Caki2 (cell line): ENCODE measurements at places on chromosomes 3 and 15. TPM values are rescaled to one million over a fixed set of nuclear protein-coding genes. Genes with fewer than 3 reads are reported as not detected.

Gene BDH1
- 0.34 TPM in 1 of 2 replicates, not detected in the other for total RNA-seq

Gene PLA2G4F
- 0.07 TPM in 1 of 2 replicates, not detected in the other for total RNA-seq

Gene ARL6IP5
- total RNA-seq: 77.1 and 78.4 TPM in 2 replicates

Gene PLEKHO2
- 4.1 and 10.4 TPM in 2 replicates for total RNA-seq

Gene ATP8B4
- total RNA-seq: not detected in 2 replicates

Gene COL6A5
- total RNA-seq: not detected in 2 replicates

Gene FOXB1
- not detected in 2 replicates for total RNA-seq

Gene OXTR
- 0.61 and 1.6 TPM in 2 replicates for total RNA-seq

GRCh38 chr15:70154718-70155347, 57.1 kb upstream of the TLE3 start:
- no peak for DNase-seq

- DNase-seq: no peak
Observed at GRCh38 chr3:46670891-46671427, 22.5 kb downstream of the ALS2CL start.

DNA sequence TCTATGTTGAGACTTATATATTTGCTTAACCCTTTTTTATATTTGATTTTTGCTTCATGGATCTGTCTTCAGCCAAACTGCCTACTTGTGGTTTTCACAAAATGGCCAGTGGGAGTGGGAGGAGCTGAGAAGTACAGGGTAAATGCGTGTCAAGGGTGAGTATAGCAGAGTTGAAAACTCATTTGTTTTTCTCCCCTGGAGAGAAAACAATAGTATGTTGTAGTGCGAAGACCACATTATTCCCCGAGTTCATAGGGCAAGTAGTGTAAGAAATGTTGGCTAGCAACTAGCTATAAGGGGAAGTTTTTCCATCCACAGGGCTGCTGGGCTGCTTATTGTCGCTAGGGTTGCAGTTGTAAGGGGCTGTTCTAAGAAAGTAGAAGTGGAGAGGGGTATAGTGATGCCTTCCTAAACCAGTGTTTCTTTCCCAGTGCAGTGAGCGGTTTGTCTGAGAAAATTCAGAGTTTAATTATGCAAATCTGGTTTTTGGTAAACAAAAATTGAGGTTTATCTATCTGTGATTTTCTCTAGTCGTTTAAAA, 153.8 kb upstream of the AZI2 start:
- DNase-seq: no peak

- DNase-seq: peak; percentile 22
Observed at GRCh38 chr3:123085293-123085931, 18.6 kb downstream of the PDIA5 start.

GRCh38 chr3:195095035-195095703, 175.8 kb downstream of the XXYLT1 start:
- no peak for DNase-seq

DNA sequence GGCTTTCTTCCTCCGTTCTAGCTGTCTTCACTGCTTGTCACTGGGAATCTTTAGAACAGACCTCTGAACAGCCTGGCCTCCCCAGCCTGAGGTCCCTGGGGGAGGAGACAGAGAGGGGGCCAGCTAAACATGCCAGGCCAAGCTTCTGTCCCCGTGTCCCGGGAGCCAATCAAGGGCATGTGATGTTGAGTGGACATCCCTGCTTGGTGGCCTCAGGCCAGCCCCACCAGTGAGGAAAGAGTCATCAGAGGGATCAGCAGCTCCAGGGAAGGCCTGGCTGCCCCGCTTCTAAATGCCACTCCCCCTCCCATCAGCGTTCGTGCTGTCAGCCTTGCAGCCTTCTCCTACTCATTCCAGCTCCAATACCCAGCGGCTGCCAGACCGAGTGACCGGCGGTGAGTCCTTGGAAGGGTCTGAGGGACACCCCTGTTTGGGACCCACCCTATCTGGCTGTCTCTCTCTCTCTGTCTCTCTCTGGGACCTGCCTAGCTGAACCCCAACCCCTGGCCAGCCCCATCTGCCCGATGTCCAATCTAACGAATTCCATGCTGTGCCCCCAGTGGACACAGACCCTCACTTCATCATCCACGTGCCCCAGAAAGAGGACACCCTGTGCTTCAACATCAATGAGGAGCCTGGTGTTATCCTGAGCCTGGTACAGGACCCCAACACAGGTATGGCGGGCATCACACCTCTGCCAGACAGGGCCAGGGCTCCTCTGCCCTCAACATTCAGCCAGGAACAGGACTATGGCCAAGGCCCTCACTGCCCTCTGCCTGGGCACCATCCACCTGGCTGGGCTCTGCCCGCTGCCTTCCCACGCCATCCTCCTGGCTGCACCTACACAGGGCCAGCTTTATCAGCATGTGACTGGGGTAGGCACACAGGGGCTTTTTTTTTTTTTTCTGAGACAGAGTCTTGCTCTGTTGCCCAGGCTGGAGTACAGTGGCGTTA, 6.6 kb upstream of the ITIH3 start:
- DNase-seq: no peak

GRCh38 chr3:196563721-196564225, 4.6 kb downstream of the WDR53 start:
- DNase-seq: peak; percentile 43

DNA sequence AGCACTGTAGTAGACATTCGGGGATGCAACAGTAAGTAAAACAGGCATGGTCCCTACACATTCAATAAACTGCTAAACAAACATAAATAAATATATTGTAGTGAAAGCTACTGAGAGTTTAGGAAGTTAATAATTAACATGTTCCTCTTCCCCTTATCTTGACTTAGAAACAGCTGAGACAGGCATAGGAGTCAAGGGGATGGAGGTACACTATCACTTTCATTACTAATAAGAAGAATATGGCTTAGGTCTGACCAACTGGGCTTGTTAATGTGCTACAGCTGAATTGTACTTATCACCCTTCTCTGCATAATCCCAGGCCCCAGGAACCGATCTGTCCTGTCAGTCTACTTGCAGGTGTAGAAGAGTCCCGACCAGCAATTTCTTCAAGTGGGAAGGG, 116.3 kb upstream of the DAZL start:
- no peak for DNase-seq

DNA sequence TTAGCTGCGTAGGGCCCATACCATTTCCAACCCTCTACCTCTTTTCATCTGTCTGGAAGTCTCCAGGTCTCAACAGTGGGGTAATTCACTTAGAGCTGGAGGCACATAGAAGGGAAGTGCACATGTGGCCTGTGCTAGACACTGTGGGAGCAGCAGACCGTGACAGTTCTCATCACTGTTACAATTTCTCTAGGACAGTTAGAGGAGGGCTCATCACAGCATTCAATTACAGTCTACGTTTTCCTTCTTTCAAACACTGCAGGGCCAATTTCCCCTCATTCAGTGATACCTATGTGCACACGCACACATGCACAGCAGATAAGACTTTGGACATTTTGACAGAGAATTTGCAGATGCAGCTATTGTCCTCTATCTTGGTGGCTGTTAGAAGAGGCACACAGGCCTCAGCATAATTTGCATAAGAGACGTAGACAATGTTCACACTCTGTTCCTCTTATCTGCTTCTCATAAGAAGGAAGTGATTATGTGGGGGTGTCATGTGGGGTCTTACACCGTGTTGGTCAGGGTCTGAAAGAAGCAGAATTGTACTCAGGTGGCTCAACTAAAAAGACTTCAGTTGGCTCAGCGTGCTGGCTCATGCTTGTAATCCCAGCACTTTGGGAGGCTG, 12.6 kb upstream of the HRG start:
- DNase-seq: no peak

GRCh38 chr3:82494977-82495489, 733.6 kb upstream of the GBE1 start:
- DNase-seq: no peak

- DNase-seq: no peak
Observed at GRCh38 chr15:88049506-88049905, 207.0 kb downstream of the NTRK3 start.

GRCh38 chr3:37924453-37924852, 62.8 kb downstream of the CTDSPL start:
- no peak for DNase-seq

- DNase-seq: no peak
Observed at GRCh38 chr3:26560081-26560480, 62.5 kb upstream of the LRRC3B start.

DNA sequence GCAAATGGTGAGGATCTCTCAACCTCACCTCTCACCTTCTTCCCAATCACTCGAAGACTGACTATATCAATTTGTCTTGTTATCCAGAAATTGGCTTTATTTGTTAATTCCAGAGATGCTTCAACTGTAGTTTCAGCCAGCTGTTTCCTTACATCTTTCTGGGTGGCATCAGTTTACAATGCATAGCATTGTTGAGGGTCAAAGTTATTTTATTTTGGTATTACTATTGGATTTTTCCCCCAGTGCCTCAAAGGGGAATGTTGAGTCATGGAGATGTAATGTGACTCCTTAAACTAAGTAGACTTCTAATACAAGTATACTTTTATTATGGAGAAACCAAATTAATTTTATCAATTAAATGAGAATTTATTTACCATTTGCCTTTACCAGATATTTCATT, 351.6 kb downstream of the TIGIT start:
- DNase-seq: no peak

DNA sequence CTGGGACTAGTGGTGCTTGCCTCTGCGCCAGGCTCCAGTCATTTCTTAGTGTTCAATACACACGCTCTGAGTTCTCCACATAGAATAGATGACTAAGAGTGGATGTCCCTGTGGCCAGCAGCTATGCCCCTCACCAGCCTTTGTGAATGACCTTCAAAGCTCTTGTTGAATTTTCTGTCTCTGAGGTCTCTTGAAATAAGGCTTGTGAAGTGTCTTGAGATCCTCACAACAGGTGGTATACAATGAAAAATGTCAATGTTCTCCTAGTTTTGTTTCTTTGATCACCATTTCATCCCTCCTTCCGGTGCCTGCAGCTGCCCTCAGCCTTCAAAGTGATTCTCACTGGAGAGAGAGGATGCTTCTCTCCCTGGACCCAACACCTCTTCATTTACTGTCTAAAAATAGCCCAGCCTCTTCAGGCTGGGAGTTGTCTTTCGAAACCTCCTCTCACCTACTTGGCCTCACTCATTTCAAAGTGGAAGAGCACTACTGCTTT, 5.4 kb downstream of the MAPKBP1 start:
- no peak for DNase-seq

DNA sequence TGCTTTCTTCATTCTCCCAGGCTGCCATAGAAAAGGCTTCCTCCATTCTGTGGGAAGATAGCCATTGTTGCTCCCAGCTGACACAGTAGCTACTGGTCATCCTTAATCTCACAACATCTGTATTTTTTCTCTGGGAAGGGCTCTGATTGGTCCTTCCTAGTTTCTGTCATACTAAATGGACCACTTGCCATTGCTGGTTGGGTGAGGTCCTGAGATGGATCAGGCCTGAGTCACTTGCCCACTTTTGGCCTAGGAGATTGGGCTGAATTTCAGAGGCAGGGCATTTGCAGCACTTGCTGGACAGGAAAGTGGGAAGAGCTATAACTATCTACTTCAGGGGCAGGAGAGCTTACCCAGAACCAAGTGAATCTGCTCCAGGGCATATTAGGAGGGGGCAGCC, 106.5 kb upstream of the PROK2 start:
- DNase-seq: no peak

DNA sequence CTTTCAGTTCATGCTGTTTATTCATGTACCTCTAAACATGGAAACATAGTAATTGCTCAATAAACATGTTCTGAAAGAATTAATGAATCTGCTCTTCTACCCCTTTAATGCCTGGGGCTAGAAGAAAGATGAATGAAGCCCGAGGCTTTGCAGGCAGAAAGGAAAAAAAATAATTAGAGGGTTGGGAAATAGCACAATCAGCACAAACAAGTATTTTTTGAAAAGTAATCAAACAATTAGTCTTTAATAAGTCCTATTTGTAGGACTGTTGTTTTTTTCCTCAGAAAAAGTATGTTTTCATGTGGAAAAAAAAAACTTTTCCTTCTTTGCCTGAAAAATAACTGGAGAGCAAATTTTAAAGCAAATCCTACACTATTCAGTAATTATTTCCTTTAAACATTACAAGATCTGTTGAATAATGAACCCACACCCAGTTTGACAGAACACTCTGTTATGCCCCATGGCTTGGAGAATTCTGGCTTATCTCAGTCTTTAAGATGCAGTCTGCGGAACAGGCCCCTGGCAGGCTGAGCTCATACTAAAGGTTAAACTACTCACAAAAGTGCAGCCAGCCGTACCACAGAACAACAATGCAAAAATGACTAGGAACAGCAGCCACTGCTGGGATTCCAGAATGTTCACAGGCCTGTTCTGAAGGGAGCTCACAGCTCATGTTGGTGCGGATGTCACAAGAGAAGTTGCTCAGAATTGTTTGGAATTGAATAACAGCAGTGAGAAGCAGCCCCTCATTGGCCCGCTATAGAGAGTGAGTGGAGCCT, 79.2 kb downstream of the ABI3BP start:
- peak; percentile 75 for DNase-seq

DNA sequence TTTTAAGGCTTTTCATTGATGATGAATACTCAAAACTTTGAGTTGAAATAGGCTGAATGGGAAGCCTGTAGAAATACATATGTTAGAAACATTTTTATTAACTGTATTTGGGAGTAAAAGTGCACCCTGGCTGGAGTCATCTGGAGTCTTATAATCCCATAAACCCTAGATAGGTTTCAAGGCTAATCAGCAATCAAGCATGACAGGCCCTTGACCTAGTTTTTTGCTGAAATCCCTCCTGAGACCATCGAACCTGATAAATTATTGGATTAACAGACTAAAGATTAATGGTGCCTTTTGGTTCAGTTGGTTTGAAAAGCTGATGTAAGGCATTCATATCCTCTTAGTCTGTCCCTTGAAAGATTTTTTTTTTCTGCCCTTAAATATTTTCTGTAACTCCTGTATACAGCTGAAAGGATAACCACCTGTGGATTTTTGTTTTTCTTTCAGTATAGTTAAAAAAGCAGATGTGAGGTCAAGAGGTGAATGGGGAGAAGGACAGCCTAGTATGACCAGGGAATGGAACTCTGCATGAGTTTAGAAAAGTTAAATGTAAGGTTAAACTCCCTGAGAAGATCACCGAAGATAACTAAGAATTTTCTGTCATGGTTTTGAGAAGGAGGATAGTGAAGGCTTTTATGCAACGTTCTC, 69.4 kb upstream of the STXBP5L start:
- DNase-seq: no peak

- peak; percentile 53 for DNase-seq
Observed at GRCh38 chr3:120566243-120566975, 29.7 kb upstream of the NDUFB4 start.

- DNase-seq: no peak
Observed at GRCh38 chr3:31114929-31115283, 220.4 kb upstream of the GADL1 start.

DNA sequence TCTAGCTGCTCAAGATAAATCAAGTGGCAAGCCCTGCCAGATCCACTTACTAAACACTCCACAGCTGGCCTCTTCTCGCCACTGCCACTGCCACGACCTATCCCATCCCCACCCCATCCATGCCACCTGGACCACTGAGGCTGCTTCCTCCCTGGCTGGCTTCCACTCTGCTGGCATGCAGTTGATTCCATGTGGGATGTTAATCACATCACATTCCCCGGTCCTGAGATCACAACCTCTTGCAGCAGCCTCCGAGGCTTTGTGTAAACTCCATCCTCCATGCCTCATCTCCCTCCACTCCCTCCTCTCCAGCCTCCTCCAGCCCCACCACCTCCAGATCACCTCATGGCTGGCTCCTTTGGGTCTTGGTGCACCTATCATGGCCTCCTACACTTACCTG, 7.7 kb downstream of the NCKIPSD start:
- no peak for DNase-seq
